Brain microvascular endothelial cell (primary cell): ENCODE measurements at places on chromosomes 13 and 19.
A peak's percentile ranks its signal among the peaks of the same experiment; 100 is the strongest.

- DNase-seq: peak; percentile 99
These were observed 4.3 kb downstream of the MYO9B start for GRCh38 chr19:17079710-17080439.

- DNase-seq: no peak
These were observed 1.2 kb upstream of the SPATA13 start for GRCh38 chr13:24159357-24159756.

DNA sequence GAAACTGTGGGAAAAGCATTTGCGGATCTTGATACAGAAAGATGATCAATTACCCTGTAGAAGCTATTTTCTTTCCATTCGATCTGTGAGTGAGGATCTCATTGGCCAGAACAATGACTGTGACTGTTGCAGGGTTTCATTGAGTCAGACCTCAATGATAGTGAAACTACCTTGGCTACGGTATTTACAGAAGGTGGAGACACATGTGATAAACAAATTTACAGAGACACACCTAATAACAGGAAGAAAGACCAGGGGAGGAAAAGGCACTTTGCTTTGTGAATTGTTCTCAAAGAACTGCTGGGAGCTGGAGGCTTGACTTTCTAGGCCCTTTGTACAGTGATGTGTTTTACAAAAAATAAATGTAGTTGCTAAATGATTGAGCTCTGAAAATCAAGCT, 19.9 kb upstream of the ARGLU1 start:
- no peak for DNase-seq

DNA sequence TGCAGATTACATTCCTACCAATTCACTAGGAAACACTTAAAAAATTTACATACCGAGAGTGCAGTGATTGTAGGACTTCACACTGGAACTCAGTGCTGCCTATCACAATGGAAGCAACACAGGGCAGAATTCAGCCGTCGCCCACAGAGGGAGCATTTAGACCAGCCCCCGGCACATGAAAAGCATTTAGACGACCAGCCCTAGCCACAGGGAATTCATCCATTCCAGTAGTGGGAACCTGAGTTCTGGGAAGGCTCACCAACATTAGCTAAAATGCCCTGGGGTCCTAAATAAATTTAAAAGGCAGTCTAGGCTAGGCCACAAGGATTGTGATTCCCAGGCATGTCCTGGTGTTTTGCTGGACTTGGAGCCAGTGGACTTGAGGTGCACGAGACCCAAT, 155.2 kb downstream of the LIG4 start:
- DNase-seq: no peak

DNA sequence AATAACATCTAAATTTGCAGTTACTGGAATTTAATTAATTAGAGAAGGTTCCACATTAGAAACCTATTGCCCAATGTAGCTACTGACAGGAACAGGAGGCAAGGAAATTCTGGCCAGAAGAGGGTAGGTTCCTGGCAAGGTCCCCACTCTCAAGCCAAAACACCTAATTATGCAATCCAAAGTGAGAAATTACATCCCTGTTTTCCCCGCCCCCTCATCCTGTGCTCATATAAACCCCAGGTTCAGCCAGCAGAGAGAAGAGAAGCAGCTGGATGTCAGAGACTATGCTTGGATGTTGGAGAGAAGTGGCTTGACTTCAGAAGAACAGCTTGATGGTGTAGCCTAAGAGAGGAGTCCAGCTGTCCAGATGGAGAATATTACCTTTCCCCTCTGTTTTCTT, 951.3 kb upstream of the PRR20A start:
- DNase-seq: no peak

GRCh38 chr13:79796136-79796535, 315.2 kb downstream of the NDFIP2 start:
- no peak for DNase-seq

DNA sequence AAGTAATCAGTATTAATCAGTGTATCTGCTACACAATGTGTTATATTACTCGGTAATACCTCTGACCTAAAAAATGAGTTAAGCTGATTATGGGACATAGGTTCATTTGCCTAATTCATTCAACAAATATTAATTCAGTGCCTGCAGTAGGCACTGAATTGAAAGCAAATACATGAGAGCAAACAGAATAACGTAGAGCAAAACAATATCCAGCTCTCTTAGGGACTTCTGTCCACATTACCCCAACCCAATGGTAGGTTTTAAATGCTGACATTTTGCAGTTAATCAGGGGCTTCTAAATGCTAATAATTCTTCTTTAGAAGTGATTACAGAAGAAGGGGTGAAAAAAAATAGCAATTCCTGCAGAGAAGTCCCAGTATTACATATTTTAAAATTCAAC, 4.9 kb downstream of the RCBTB2 start:
- no peak for DNase-seq
